ENCODE measurements at places on chromosomes 6 and 20.

DNA sequence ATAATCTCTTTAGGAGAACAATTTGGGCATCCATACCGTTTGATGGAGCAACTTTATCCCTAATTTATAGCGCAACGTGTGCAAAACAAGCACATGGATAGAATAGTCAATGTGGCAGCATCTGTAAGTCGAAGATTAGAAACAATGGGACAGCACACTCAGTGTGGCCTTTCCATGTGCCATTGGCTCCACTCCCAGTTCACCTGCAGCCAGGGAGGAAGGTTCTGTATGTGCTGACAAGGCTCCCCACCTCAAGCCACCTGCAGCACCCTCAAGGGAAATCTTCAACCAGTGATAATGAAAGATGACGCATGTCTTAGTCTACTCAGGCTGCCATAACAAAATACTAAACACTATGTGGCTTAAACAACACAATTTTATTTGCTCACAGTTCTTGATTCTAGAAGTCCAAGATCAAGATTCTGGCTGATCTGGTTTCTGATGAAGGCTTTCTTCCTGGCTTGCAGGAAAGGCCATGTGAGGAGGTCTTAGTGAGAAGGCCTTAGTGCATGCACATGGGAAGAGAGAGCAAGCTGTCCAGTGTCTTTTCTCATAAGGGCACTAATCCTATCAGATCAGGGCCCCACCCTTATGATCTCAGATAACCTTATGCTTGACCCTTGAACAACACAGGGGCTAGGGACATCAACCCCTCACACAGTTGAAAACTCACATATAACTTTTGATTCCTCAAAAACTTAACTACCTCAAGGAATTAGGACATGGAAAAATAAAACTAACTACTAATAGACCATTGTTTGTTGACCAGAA lies 34.9 kb upstream of the SHLD1 start:
- no peak for DNase-seq

GRCh38 chr6:165701564-165702354 lies 38.7 kb upstream of the PDE10A start:
- DNase-seq = no peak

DNA sequence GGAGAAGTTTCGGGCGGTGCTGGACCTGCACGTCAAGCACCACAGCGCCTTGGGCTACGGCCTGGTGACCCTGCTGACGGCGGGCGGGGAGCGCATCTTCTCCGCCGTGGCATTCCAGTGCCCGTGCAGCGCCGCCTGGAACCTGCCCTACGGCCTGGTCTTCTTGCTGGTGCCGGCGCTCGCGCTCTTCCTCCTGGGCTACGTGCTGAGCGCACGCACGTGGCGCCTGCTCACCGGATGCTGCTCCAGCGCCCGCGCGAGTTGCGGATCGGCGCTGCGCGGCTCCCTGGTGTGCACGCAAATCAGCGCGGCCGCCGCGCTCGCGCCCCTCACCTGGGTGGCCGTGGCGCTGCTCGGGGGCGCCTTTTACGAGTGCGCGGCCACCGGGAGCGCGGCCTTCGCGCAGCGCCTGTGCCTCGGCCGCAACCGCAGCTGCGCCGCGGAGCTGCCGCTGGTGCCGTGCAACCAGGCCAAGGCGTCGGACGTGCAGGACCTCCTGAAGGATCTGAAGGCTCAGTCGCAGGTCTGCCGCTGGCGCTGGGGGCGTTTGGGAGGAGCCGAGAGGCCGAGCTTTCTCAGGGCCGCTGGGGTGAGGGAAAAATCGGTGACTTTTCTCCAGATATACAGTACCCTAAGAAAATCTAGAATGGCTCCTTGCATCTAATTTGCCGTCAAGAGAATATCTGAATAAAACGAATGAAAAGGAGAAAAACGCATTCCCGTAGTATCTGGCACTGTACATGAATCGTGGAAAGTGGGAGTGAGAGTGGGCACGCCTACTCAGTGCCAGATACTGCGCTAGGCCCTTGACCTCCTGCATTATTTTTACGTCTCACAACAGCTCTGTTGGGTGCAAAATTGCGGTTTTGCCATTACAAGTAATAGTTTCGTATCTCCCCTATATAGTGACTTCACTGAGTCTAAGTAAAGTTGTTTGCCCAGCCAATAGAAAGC lies 1.0 kb downstream of the CALHM6 start:
- DNase-seq = peak; percentile 44

DNA sequence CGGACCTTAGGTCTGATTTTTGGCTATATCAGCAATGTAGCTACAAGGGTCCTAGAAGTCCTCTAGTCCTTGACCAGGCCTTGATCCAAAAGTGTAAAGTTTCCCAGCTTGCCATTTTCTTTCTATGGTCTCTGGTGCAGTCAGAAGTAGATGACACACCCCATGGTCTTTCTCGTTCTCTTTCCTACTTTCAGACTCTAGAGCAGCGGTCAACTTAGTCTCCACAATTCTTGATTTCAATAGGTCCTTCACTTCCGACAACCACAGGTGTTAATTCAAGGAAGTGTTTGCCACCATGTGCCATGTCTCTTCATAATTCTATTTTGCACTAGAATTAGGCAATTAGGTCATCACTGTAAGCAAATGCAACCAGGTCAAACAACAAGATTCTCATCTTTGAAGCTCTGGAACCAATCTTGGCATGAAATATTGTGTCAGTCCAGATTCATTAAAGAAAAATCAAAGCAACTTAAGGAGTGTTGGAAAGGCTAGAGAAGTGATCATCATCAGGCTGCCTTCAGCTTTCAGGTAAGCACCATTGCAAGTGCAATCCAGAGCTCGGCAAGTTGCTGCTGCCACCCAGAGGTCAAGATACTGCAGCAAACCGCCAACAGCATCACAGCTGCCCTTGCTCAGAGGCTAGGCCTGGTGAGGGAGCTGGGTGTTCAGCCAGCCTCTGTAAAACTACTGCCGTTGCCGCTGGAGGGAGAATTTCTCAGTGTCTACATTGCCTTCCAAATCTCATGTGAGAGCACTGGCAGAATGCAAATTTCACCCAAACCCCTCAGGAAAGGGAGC lies 5.6 kb upstream of the SYNE1 start:
- peak; percentile 18 for DNase-seq

DNA sequence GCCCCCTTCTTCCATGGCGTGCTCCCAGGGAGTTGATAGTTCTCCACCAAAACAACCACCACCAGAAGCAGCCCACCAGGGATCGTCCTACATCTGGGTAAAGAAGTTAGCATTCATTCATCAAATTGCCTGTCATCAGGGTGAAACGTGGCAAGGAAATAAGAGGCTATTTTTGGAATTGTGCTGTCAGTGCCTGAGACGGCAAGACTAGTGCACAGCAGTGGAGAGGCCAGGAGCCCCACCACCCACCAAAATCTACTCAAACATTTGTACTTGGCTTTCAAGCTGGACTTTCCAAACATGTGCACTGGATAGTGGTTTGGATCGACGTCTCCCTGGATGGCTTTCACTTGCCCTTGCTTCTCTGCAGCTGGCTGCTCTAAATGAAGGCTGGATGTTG lies 44.8 kb downstream of the TXNDC5 start:
- DNase-seq = no peak

- no peak for DNase-seq
Measured at GRCh38 chr6:26225848-26226578, 138.8 kb downstream of the HFE start.

GRCh38 chr6:168385037-168385759 lies 55.8 kb upstream of the SMOC2 start:
- DNase-seq = peak; percentile 94

GRCh38 chr6:3526962-3527650 lies 70.3 kb upstream of the SLC22A23 start:
- no peak for DNase-seq

DNA sequence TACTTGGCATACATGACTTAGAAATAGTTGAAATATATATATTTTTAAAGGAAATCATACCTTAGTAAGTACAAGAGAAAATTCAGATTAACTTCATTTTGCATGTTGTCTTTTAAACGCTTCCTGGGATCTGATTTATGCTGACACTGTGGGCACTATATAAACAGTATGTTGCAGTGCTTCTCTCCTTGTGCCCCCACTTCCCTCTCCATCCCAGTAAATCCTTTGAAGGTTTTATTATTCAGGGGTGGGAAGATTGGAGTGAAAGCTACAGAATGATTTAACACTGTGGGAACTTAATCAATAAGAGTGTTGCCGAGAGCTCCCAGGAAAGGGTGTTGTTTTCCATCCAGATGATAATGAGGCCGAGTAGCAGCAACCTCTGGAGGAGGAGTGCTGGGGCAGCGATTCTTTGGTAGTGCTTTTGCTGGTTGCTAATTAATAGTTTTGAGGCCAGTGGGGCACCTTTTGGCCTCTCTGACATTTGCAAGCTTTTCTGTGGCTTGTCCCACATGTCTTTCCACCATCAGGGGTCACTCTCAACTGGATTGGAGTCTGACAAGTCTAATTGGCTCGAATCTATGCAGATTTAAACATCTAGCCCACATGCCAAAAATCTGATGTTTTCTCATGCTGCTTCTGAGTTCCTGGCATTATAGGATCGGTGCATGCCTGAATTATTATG lies 183.0 kb upstream of the MMS22L start:
- no peak for DNase-seq

GRCh38 chr20:25239387-25240370 lies 8.2 kb upstream of the PYGB start:
- no peak for DNase-seq

DNA sequence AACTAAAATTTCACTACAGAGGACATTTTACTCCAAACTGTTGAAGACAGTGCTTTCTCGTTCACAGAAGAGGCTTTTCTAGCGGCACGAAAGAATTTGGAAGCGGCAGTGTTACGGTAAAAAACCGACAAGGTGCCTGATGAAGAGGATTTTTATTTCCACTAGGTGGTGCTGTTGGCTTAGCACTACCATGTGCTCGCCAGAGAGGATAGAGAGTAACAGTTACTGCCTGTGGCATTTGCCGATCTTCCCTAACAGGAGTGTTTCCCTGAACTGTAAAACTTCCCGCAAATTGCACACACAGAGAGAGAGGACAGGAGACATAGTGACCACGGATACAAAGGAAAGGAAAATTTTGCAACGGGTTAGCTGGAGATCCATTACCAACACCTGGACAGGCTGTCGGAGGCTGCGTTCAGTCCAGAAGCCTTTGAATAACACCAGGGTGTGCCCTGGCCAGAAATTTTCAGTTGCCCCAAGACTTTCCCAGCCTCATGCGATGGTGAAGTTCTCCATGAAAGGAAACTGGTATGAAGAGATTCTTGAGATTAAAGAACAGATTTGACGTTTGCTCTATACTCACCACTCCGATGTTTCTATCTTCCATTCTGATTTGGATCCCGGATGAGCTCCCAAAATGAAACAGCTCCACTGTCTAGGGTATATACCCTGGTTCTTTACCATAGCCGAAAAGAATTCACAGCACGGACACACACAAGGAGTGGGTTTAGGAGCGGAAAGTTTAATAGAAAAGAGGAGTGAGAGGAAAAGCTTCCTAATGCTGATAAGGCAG lies 48.1 kb downstream of the HLA-DPB1 start:
- DNase-seq = peak; percentile 7

DNA sequence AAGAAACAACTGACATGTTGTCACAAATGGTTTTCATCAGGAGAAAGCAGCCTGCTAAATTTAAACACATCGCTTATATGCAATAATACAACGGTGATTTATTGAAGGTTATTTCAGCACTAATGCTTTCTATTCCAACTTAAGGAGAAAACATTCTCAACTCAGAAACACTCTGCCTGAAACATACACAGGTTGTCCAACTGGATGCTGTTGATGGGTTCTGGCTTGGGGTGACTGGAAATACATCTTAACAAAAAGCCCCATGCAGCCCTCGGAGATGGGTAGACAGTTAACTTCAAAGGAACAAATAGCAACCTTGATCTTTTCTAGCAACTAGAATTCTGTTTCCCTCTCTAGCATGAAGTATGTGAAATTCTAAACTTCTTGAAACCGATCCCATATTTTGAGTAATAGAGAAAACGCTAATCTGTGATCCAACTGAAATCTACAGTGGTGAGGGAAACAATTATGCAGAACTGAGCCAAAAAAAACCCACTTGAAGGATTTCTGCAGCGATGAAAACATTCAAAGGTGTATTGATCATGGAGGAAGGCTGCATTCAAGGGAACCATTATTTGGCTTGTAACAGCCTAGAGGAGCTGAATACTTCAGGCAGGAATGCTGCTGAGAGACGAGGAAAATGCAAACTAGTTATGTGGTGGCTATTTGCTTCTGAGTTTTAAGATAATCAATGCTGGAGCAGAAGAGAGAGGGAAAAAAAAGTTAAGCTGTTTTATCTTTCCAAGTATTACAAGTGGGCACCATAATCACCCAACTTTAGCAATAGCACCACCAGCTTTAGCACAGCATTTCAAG lies 6.9 kb downstream of the ZMYND8 start:
- DNase-seq = no peak

- no peak for DNase-seq
Measured at GRCh38 chr20:329851-330232, 4.5 kb downstream of the SOX12 start.

GRCh38 chr6:43937236-43938177 lies 167.5 kb downstream of the VEGFA start:
- no peak for DNase-seq

DNA sequence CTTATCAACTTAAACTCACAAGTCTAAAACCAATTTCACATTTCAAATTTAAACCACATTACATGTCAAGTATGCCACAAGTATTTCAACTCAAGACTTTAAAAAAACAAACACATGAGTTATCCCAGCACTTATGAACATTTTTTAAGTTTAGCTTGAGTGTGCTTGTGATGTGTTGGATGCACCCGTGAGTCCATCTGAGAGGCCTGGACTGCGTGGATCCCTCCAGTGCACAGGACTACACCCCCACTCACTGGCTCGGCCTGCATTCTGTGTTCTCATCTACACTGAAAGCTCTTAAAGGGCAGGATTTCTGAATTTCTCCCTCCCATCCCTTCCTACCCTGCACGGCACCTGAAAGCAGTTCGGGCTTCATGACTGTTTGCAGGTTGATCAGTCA lies 128.8 kb upstream of the CD93 start:
- no peak for DNase-seq

DNA sequence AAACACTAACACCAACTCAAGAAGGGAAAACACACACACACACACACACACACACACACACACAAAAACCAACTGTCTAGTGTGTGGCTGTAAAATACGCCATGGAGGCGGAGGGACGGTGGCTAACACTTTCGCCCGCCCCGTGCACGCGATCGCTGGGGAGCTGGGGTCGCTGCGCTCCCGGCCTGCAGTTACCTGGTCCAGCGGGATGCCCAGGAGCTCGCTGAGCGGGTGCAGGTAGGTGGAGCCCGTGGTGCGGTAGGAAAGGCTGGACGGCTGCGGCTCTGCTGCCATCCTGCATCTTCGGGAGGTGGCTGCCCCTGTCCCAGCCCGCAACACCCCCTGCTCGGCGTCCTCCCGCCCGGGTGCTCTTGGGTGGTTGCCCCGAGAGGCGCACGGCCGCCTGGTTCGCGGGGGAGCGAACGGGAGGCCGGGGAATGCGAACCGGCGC lies 303 bp downstream of the MBOAT1 start:
- peak; percentile 38 for DNase-seq

- no peak for DNase-seq
Measured at GRCh38 chr6:79468116-79468515, 69.1 kb downstream of the LCA5 start.

DNA sequence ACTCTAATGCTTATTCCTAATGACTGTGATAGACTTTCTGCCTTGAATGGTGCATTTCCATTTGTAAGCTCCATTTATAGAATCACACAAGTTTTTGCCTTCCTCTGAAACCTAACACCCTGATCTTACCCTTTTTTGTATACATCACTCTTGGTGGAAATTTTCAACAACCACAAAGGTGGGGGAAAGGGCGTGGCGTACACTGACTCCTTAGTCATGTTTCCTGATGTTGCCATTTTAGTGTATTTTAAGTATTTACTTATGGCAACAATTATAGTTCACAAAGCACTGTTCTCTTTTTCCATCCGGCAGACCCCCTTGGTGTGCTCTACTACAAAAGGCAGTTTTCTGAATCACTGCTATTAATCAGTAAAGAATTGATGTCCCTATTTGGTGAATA lies 92.0 kb downstream of the ATXN1 start:
- DNase-seq = no peak
